ENCODE measurements at places on chromosomes 5 and 9.

DNA sequence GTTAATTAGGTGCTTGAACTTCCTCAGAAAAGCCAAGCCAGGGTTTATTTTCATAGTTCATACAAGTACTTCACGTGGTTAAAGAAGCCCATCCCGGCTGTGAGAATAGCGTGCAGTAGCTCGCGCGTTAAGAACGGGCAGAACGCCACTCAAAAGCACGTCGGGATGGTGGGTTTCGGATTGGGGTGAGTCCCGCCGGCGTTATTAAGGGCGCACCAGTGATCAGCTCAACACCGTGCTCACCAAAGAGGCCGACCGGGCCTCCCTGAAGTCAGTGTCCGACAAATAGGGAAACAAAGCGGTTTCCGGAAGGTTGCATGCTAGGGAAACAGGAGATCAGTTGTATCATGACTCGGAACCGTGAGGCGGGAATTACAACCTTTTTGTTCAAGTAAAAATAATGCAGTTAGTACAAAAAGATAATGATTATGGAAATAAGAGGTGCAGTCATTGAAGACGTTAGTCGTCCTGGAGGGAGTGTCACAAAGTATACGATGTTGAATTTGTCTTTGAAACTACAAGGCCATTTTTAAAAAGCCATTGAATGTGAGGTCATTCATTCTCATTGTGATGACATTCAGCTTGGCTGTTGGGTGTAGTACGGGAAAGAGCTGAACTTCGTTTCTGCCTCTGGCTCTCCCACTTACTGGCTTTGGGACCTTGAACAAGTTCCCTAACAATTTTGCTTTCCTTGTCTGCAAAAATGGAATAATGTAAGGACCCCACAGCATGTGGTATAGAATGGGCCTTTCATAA lies 992 bp downstream of the SETD9 start:
- peak; percentile 71 for DNase-seq

- no peak for DNase-seq
Measured at GRCh38 chr5:81835814-81836367, 85.0 kb upstream of the SSBP2 start.

DNA sequence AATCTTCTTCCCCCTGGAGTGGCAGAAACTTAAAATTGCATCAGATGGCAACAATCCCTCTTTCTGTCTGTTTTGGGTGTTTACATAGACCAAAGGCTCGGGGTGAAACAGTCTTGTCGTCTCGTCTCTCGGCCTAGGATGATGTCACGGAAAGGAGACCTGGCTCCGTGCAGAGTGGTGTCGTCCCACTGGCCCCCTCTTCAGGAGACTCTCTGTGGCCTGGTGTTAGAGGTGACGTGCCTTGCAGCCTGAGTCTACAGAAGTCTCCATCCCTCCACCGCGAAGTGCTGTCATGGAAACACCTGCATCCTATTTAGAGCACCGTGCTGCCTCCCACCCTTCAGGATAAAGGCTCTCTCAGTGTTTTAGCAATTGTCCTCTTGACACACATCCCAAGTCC lies 409.7 kb downstream of the IRX1 start:
- DNase-seq: no peak

DNA sequence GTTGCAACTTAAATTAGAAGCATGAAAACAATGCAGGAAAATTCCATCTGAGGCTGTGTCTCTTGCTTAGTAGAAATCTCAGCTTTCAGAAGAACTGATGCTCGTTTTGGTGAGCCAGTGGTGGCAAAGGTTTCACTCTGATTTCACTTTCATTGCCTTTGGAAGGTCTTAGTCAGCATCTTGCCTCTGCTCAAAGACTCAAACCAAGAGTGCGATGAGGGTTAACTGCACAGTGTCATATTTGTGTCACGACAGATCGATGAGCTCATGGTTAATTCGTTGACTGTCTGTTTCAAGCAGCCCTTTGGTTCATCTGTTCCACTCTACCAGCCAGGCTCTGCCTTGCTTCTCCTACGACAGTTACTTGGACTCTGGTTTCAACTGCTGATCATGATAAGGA lies 331.3 kb upstream of the KIF2A start:
- DNase-seq: no peak

GRCh38 chr9:81396528-81396927 lies 292.8 kb downstream of the TLE1 start:
- no peak for DNase-seq

GRCh38 chr5:176787676-176788075 lies 22.7 kb upstream of the UNC5A start:
- DNase-seq: no peak

- DNase-seq: no peak
Measured at GRCh38 chr5:10059556-10059955, 190.1 kb downstream of the ATPSCKMT start.

DNA sequence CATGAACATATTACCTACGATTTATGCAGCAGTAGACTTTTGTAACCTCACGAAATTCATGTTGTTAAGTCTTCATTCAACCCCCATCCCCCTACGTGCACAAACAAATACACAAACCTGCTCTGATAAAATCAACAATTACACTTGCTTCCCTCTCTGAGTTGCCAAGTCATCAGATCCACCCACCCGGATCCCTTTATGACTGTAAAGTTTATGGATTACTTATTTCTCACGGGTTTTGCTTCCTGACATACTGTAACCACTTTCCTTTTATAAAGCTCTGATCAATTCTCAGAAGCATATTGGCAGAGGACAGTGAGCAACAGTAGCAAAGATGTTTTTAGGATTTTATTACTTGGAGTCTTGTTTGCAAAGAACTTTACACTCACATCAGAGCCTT lies 70.5 kb downstream of the MLLT3 start:
- DNase-seq: no peak

- no peak for DNase-seq
Measured at GRCh38 chr9:133877327-133877726, 114.8 kb downstream of the VAV2 start.

- DNase-seq: no peak
Measured at GRCh38 chr5:139383993-139384590, 995 bp upstream of the SLC23A1 start.

GRCh38 chr5:128135286-128135685 lies 51.7 kb downstream of the SLC12A2 start:
- DNase-seq: no peak

GRCh38 chr5:6243706-6244338 lies 134.5 kb downstream of the MED10 start:
- no peak for DNase-seq

GRCh38 chr9:7549249-7549648 lies 250.3 kb downstream of the DMAC1 start:
- no peak for DNase-seq

DNA sequence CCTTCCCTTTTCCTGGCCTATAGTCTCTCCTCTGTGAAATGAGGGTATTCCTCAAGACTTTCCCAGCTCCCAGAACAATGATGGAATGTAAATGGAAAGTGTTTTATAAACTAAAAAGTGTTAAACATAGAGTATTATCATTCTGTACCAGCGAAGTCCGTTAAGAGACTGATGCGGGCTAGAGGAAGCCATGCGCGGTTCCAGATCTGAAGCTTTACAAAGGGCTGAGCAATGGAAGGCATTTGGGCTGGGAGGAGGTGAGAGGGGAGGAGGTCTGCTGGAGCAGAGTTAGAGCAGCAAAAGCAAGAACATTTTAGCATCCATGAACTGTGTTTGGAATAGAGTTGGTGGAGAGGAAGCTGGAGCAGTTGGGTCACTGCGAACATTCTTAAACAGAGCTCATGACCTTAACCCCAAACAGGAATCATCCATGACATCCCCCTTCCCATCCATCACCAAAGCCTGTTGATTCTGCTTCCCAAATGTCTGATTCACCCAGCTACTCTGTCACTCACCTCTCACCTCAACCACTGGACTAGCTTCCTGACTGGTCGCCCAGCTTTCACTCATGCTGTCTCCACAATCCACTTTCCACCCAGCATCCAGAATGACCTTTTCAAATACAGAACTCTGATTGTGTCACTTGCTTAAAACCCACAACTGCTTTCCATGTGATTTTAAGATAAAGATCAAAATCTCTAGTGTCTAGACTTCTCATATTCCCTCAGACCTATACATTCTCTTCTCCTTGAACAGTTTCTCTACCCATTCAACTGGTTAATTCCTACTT lies 37.1 kb downstream of the CDK5RAP2 start:
- no peak for DNase-seq

DNA sequence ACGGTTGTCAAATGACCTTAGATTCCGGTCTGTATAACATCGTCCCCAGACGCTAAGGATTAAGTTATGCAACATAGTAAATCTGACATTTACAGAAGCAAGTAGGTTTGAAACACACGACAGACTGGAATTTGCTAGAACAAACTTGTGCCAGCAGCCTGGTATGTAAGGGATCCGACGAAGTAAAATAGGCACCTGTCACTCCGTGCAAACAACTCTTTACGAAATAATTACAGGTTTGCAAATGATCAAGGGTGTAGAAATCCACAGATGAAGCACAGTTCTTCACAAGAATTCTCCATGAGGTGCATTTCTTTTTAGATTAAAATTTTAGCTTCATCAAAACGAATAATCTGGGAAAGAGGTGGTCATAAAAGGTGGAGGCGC lies 508 bp downstream of the MOCS2 start:
- DNase-seq: peak; percentile 45

DNA sequence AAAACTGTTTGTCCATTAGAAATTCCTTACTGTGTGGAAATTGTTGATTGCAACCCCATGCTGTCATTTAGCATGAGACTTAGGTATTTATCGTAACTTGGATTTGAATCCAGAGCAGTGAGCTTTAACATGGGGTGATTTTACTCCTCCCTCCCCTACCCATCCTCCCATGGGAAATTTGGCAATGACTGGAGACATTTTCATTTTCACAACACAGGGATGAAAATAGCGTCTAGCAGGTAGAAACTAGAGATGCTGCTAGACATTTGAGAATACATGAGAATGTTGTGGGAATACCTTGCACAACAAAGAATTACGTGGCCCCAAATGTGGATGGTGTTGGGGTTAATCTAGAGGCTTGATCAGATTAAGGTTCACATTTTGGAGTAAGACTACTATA lies 191.3 kb upstream of the MPDZ start:
- DNase-seq: no peak

DNA sequence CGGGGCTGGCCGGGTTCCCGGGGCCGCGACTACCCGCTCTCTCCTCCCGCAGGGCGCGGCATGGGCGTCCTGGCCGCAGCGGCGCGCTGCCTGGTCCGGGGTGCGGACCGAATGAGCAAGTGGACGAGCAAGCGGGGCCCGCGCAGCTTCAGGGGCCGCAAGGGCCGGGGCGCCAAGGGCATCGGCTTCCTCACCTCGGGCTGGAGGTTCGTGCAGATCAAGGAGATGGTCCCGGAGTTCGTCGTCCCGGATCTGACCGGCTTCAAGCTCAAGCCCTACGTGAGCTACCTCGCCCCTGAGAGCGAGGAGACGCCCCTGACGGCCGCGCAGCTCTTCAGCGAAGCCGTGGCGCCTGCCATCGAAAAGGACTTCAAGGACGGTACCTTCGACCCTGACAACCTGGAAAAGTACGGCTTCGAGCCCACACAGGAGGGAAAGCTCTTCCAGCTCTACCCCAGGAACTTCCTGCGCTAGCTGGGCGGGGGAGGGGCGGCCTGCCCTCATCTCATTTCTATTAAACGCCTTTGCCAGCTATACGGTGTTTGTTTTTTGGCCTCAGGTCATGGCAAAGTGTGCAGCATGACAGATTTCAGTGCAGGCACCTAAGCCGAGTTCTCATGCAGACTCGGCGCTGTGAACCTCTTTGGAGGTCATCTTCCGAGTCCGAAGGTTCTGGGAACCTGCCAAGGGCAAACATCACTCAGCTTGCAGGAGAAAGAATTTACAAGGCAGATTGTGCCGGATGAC lies 516 bp downstream of the MRPL41 start:
- no peak for DNase-seq

GRCh38 chr5:165714598-165714997 lies 2209.2 kb downstream of the MAT2B start:
- DNase-seq: no peak

DNA sequence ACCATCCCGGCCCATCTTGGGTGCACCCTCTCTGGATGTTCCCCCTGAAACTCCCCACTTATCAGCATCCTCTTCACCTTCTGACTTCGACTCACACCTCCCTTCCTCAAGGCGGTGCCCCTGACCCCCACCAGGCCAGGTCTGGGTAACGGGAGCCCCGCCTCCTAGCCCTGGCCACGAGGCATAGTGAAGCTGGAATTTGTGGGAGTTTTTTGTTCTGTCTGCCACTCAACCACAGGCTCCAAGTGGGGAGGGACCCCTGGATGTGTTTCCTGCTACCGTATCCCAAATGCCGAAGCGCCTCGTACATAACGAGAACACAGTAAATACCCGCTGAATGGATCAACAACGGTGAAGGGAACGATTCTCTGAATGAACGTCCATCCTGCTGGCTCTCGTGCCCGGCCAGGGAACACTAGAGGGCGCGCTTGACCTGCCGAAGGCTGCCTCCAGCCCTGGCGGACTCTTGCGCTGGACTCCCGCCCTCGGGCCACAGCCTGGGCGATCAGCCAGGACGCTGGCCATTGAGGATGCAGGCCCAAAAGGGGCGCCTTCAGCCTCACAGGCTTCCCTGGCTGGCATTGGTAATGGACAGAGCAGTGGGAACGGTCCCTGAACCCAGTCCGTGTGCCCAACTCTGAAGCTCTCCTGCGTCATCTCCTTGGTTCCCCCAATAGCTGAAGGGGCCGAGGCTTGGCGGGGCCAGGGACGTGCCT lies 47.3 kb upstream of the PHYKPL start:
- peak; percentile 10 for DNase-seq

- no peak for DNase-seq
Measured at GRCh38 chr9:5684101-5684500, 55.2 kb downstream of the RIC1 start.

GRCh38 chr5:135488727-135489465 lies 36.7 kb upstream of the TIFAB start:
- no peak for DNase-seq

DNA sequence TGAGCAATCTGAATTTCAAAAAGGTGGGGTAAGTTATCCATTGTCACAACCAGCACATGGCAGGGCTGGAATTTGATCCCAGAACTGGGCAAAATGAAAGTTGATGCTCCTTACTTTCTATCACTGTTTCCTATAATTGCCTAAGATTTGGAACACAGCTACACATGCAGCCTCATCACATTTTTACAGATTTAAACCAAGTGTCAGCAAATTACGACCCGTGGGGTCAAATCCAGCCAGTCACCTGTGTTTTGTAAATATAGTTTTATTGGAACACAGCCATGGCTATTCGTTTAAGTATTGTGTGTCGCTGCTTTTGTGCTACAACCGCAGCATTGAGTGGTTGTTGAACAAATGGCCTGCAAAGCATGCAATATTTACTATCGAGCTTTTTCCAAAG lies 94.3 kb downstream of the SREK1 start:
- no peak for DNase-seq

Measured in SHP77 treated with DMSO at 0.1 percent for 48 hours (cell line).